Stimulated activated naive CD4-positive, alpha-beta T cell treated with Interleukin-2 at 50 U/mL for 16 hours (primary cell): ENCODE measurements at places on chromosomes 1 and 21.

GRCh38 chr21:17370263-17370662, 142.6 kb upstream of the CXADR start:
- no peak for DNase-seq

DNA sequence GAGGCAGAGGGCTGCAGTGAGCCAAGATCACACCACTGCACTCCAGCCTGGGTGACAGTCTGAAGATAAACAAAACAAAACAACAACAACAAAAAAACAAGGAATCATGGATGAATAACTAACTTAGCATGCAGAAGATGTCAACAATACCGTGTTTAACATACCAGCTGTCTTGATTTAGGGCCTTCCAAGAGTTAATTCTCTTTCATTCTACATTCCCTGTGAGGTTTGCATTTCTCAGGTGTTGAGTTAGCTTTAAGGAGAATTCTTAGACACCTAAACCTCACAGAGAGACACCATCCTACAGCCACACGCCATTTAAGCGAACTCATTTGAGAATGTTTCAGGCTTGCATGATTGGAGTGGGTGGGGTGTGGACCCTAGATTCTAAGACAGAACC, 363.1 kb upstream of the RUNX1 start:
- DNase-seq, result no peak

GRCh38 chr1:21668232-21668950, 766 bp downstream of the RAP1GAP start:
- no peak for DNase-seq

GRCh38 chr1:110798691-110799256, 74.2 kb upstream of the CD53 start:
- no peak for DNase-seq

- DNase-seq, result no peak
These were observed 4.7 kb downstream of the LAX1 start for GRCh38 chr1:203769505-203770343.

DNA sequence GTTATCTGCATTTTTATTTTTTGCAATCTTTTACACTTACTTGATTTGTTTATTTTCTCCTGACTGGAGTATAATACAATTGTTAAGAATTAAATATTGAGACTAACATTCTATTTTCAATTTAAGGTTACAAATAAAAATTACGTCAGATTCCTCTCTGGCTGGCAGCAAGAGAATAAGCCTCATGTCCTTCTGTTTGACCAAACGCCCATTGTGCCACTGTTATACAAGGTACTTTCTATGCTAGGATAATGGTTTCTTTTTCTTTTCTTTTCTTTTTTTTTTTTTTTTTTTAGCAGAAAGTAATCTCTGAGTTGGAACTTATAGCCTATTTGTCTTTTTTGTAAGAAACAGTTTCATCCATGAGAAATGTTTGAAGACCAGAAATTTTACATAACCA, 20.0 kb downstream of the DNAJC16 start:
- no peak for DNase-seq
